ENCODE measurements at places on chromosomes 16 and 17.

GRCh38 chr17:34377078-34377823 is 14.2 kb upstream of the CCL1 start:
- DNase-seq, result no peak

GRCh38 chr16:87490096-87490798 is 2.6 kb downstream of the ZCCHC14 start:
- DNase-seq, result no peak

DNA sequence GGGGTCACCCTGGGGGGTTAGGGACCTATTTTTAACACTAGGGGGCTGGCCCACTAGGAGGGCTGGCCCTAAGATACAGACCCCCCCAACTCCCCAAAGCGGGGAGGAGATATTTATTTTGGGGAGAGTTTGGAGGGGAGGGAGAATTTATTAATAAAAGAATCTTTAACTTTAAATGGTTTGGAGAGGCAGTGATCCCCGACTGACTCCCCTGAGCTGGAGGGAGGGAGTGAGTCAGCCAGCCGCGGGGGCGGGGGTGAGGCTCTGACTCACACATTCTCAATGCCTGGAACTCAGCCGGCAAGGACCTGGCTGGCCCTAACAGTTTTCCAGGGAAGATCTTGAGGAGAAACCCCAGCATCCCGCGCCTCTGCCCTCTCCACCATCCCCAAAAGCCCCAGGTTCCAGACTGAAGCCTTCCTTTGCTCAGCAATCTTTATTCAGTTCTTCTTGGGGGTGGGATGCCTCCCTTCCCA is 1.5 kb downstream of the HCFC1R1 start:
- no peak for DNase-seq

GRCh38 chr17:62098623-62099231 is 33.6 kb upstream of the MED13 start:
- DNase-seq, result no peak

- DNase-seq, result peak; percentile 69
Measured at GRCh38 chr17:59848778-59849177, 44.0 kb downstream of the TUBD1 start.
